Stimulated activated CD8-positive, alpha-beta memory T cell treated with anti-CD3 and anti-CD28 coated beads, Interleukin-4, amount 100 ng/mL, for 1 hour (primary cell): ENCODE measurements at places on chromosomes 16 and 17.

- no peak for DNase-seq
These were observed 1.7 kb downstream of the ADCY9 start for GRCh38 chr16:4114257-4115208.

DNA sequence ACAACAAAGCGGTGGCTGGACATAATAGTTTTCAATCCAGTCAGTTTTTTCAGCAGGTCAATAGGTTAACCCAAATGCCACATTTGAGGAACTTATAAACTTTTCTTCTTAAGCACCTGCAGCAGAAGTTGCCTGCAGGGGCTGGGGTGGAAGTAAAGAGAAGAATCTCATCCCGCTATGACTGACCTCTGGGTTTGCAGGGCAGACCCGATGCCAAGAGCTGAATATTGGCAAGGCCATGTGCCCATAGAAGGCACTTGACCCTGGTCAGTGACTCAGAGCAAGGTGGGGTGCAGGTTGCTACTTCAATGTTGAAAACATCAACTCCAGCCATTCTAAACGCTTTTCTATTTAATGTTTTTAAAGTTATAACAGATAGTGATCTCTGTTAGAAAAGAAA is 17.9 kb upstream of the SMPD3 start:
- DNase-seq, result no peak

DNA sequence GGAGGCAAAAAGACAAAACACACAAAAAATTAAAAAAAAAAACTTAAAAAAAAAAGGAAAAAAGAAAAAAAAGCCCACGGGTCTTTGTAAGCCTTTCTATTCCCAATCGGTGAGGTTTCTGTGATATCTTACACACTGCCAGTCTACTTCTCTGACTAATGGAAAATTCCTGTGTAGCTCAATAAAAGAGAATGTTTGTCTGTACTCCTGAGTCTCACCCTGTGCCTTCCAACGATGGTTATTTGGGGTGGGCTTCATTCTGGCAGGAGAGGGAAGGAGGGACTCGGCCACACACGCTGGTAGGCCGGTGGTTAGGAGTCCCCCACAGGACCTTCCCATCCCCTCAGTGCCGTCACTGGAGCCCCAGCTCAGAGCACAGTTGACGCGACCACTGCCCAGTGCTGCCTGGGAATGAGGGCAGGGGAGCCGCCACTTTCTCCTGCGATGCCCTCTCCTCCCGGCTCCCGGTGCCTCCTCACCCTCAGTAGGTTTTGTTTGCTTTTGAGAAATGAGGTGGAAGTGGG is 68.0 kb downstream of the AMFR start:
- no peak for DNase-seq

DNA sequence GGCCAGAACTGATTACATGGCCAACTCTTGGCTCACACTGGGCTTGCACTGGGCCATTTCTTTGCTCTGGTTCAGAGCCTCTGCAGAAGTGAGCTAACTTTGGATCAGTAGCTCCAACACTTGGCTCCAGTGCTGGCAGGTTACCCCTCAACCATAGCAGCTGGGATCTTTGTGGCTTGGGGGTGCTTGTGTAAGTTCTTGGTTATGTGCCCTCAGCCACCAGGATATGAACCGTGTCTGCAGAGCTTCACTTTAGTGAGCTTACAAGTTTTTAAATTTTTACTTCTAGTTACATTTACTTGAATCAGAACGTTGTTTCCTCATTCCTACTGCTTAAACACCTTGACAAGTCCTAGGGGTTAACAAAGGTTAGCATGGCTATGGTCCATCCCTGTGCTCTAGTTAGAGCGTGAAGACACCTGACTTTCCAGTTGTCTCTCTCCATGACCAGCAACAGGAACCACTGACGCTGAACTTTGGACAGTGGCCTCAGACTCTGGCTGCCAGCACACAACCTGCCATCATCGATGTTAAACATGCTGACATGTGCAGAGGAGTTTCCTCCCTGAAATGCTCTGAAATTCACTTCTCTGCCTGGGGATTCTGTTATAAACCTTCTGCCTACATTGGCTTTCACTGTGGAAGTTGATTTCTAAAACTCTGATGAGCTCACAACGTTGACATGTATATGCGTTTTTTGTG is 4.1 kb downstream of the PDF start:
- no peak for DNase-seq

DNA sequence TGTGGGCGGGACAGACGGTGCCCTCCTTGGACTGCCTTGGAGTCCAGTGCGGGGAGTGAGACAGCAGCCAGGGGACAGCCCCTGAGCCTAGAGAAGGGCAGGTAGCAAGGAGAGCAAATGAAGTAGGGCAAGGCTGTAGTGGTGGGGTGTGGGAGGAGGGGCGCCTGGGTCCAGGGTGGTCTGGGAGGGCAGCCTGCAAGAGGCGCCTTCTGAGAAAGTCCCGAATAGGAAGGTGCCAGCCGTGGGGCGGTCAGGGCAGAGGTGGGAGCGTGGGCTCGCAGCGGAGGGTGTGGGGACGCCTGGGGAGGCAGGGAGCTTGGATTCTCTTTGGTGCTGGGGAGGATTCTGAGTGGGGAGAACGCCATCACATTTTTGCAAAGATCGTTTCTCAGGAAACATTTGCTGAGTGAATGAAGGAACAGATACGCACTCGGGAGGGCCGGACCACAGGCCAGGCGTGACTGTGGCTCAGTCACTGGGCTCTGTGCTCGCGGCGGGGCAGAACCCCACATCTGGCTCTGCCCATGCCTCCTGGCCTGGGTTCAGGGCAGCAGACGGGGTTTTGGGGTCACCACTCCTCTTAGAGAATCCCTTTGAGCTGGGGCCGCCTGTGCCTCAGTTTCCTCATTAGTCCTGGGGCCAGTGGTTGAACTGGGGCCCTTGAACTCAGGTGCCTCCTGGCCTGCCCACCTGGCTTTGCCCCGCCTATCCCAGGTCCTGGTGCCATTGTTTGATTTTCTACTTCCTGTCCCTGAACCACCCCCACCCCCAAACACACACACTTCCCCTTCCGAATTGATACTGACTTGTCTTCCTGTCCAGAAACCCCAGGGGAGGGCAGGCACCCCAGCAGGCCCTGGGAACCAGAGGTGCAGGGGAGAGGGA is 4.2 kb downstream of the SNN start:
- no peak for DNase-seq

- no peak for DNase-seq
These were observed 10.3 kb downstream of the HSPB9 start for GRCh38 chr17:42132941-42133340.

DNA sequence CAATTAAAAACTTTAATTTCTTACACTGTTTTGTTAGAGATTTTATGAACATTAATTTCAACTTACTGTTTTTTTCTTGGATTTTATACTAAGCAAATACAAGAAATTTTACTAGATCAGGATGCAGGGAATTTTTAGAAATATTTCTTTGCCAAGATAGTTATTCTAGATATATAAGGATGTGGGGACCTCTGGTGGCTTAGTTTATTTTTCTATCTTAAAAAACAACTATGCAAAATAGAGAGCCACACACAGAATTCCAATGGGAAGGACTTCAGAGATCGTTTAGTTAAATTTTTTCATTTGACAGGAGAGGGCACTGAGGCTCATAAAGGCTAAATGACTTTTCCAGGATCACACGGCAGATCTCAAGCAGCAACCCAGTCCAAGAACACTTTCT is 23.0 kb upstream of the CAPNS2 start:
- no peak for DNase-seq

DNA sequence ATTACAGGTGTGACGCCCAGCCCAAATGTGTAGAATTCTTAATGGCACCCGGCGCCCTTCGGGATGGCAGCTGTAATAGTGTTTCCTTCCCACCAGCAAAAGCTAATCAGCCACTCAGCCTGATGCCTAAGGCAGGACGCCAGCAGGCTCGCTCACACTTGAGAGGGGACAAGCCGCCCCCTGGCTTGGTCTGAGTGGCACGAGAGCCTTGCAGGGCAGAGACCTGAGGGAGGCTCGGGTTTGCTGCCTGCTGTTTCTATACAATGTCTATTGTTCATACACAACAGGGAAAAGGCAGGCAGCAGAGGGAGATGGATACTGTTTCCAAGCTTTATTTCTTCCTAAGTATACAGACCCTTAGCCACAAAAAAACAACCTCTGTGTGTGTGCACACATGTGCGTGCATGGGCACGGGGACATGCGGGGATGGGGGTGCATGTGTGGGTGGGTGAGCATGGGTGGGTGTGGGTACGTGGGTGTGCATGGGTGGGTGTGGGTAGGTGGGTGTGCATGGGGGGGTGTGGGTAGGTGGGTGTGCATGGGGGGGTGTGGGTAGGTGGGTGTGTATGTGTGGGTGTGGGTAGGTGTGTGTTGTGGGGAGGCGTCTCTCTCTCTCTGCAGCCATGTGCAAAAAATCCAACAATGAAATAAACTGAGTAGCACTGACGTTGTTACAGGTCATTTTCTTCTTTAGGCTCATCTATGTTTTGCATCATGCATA is 10.0 kb downstream of the SLC38A8 start:
- no peak for DNase-seq

DNA sequence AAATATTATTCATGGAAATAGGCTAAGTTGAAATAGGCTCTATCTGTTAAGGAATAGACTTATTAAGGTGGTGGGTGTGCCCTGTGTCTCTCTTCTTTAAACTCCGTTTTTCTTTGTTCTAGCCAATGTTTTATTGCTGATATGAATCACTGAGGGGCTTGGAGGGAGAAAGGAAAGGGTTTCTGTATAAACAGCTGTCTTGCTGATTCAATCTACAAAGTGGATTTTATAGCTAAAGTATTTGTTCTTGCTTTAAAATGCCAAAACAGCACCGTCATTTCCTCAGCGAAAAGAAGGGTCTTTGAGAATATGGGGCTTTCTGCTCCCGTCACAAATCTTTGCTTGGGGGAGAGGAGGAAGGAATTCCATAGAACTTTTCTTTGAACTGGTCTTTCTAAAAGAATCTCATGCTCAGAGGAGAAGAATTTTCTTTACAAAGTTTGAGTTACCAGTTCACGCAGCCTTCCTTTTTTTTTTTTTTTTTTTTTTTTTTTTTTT is 39.3 kb downstream of the MSI2 start:
- no peak for DNase-seq

GRCh38 chr16:31427441-31428278 is 500 bp downstream of the COX6A2 start:
- peak; percentile 36 for DNase-seq

- no peak for DNase-seq
These were observed 81.4 kb downstream of the GRIN2A start for GRCh38 chr16:10100829-10101228.
